ENCODE measurements at places on chromosomes 11 and 22. TPM values are rescaled to one million over a fixed set of nuclear protein-coding genes. Genes with fewer than 3 reads are reported as not detected.

Gene EIF4ENIF1
- 12.3 TPM for polyA plus RNA-seq

Gene RIN1
- not detected for polyA plus RNA-seq

Gene C11orf65
- 2.8 TPM for polyA plus RNA-seq

Gene DCHS1
- 0.12 TPM for polyA plus RNA-seq

Gene TRIM49C
- not detected for polyA plus RNA-seq

Gene BTBD18
- not detected for polyA plus RNA-seq

Gene SEPTIN3
- polyA plus RNA-seq: 45.8 TPM

Gene APOL4
- polyA plus RNA-seq: not detected

Gene TMEM86A
- polyA plus RNA-seq: 0.09 TPM

Gene E2F8
- polyA plus RNA-seq: not detected

Gene GAL3ST3
- 8.7 TPM for polyA plus RNA-seq

Gene OR8D1
- polyA plus RNA-seq: not detected

Gene NXPE2
- polyA plus RNA-seq: 0.30 TPM

Gene TOM1
- polyA plus RNA-seq: 16.2 TPM

Gene GLYATL2
- 0.24 TPM for polyA plus RNA-seq

Gene CSNK2A3
- 4.1 TPM for polyA plus RNA-seq

Gene MRPL21
- polyA plus RNA-seq: 213 TPM

Gene ANGPTL5
- polyA plus RNA-seq: 0.42 TPM

Gene GP1BB
- 2.4 TPM for polyA plus RNA-seq

Gene YPEL4
- polyA plus RNA-seq: 1.0 TPM

Gene CDHR5
- not detected for polyA plus RNA-seq

Gene CBLIF
- polyA plus RNA-seq: not detected

Gene SHANK3
- polyA plus RNA-seq: 0.65 TPM

Gene KBTBD3
- polyA plus RNA-seq: 117 TPM

Gene MIAT
- 20.1 TPM for polyA plus RNA-seq

Gene OR56A1
- polyA plus RNA-seq: not detected

Gene CCDC85B
- polyA plus RNA-seq: 2.2 TPM

Gene SCN3B
- polyA plus RNA-seq: 42.9 TPM

Gene EIF3F
- polyA plus RNA-seq: 62.6 TPM

Gene MLC1
- 2.5 TPM for polyA plus RNA-seq

Gene GGTLC2
- polyA plus RNA-seq: not detected

Gene MGAT3
- 3.9 TPM for polyA plus RNA-seq

Gene H19
- polyA plus RNA-seq: not detected

Measured in Purkinje cell (primary cell).